ENCODE measurements at places on chromosomes 12 and 14.
A peak's percentile ranks its signal among the peaks of the same experiment; 100 is the strongest.

GRCh38 chr12:111758120-111758561 is 8.6 kb upstream of the ALDH2 start:
- peak; percentile 13 for ATAC-seq

- no peak for ATAC-seq
Measured at GRCh38 chr12:120851944-120852343, 52.2 kb downstream of the SPPL3 start.

DNA sequence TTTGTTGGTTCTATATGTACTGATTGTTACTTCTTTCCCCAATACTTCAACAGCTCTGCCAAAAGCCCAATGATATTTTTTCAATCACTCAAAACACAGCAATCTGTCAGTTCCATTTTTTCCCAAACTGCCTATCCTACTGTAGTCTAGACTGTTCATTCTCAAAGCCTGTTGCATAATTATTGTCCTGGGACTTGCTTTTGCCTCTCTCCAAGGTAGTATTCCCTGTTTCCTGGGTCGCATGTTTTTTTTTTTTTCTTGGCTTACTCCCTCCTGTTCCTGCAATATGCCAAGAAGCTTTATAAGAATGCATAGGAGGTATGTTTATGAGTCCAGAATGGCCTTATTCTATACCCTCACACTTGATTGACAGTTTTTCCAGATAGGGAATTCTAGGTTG is 19.9 kb upstream of the CCNT1 start:
- no peak for ATAC-seq

GRCh38 chr12:55745361-55746173 is 2.6 kb downstream of the GDF11 start:
- no peak for ATAC-seq

DNA sequence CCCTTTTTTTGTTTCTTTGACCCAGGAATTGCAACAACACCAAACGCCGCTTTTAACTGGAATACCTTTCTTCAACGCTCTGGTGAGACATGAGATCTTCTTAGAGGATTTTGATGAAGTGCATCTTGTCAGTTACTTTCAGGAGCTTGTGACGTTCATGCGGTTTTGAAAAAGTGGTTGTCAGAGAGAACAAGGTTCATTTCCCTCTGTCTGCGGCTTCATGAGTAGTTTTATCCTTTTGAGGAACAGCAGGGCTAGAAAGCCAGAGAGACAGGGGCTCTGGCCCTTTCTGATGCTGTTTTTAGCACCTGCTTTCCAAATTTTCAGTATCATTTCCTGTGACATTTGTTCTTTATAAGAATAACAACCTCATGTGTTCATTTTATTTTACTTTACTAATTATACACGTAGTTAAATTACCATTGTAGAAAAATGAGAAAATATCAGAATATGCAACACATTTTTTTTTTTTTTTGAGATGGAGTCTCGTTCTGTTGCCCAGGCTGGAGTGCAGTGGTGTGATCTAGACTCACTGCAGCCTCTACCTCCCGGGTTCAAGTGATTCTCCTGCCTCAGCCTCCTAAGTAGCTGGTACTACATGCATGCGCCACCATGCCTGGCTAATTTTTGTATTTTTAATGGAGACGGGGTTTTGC is 61.8 kb downstream of the GLT1D1 start:
- no peak for ATAC-seq

GRCh38 chr12:104232609-104233280 is 17.2 kb downstream of the TXNRD1 start:
- ATAC-seq, result no peak

GRCh38 chr12:120901818-120902217 is 2.3 kb downstream of the SPPL3 start:
- ATAC-seq, result no peak

- no peak for ATAC-seq
Measured at GRCh38 chr12:6367969-6368892, 7.1 kb downstream of the SCNN1A start.

GRCh38 chr12:45975506-45975905 is 14.9 kb downstream of the SCAF11 start:
- ATAC-seq, result no peak

- no peak for ATAC-seq
Measured at GRCh38 chr14:97848317-97848980, 1051.3 kb downstream of the VRK1 start.

- no peak for ATAC-seq
Measured at GRCh38 chr14:67186789-67187584, 2.3 kb upstream of the GARIN2 start.

GRCh38 chr14:84707830-84708229 is 822.1 kb upstream of the FLRT2 start:
- ATAC-seq, result no peak

DNA sequence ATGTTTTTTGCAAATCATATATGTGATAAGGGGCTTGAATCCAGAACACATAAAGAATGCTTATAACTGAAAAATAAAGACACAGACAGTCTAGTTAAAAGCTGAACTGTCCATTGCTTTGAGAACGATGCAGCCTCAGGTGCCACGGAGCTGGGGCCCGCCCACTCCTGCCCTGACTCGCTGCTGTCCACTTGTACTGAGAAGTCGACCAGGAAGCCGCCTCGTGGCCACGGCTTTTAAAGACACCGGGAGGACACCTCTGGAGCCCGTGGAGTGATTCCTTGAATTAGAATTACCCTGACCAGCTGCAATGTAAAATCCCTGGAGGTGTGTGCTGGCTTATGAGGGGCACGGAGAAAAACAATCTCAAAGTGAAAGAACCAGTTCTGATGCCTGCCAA is 23.9 kb upstream of the TEX22 start:
- ATAC-seq, result no peak

GRCh38 chr12:90490355-90490754 is 464.6 kb downstream of the CCER1 start:
- ATAC-seq, result no peak

DNA sequence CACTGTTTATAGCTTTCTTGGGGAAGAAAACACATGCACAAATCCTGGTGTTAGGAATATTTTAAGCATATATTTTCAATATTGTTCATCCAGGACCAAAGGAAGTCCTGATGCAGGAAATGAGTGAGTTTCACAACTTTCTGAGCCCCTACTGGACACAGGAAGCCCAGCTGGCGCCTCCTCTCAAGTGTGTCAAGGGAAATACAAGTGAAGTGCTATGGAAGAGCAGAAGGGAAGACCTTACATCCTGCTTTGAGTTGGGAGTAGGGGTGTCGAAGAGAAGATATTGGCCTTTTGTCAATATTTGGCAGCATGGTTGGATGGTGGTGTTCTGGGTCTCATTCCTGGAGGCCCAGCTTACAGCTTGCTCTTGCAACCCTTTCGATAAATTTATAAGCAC is 66.1 kb upstream of the ZDHHC17 start:
- no peak for ATAC-seq

- ATAC-seq, result no peak
Measured at GRCh38 chr14:23827100-23827892, 126.3 kb upstream of the DHRS4 start.

- ATAC-seq, result no peak
Measured at GRCh38 chr14:74491956-74492775, 939 bp downstream of the NPC2 start.

DNA sequence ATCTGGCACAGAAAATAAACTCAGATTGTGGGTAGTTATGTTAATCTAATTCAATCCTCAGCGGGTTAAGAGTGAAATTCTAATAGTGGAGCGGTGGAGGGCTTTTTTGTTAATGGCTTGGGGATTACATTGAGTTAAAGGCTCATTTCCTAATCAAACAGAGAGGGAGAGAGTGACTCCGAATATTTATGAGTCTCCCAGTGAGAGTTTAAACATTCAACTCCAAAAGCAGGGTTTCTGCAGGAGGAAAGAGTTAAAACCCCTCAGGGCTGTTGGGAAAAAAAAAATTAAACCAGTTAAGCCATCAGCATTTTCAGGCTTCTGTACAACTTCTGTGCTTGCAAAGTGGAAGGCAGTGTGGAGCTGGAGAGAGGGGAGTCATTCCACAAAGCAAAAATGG is 62.1 kb upstream of the ESRRB start:
- ATAC-seq, result no peak

DNA sequence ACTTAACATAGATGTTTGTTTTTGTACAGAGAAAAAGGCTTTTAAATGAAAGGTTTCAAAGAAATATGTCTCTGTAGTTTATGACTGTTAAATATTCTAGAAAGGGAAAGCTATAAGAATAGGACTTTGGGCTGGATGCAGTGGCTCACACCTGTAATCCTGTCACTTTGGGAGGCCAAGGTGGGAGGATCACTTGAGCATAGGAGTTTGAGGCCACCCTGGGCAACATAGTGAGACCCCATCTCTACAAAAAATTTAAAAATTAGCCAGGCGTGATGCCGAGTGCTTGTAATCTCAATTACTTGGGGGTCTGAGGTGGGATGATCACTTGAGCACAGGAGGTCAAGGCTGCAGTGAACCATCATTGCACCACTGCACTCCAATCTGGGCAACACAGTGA is 11.4 kb downstream of the GPX2 start:
- ATAC-seq, result no peak

DNA sequence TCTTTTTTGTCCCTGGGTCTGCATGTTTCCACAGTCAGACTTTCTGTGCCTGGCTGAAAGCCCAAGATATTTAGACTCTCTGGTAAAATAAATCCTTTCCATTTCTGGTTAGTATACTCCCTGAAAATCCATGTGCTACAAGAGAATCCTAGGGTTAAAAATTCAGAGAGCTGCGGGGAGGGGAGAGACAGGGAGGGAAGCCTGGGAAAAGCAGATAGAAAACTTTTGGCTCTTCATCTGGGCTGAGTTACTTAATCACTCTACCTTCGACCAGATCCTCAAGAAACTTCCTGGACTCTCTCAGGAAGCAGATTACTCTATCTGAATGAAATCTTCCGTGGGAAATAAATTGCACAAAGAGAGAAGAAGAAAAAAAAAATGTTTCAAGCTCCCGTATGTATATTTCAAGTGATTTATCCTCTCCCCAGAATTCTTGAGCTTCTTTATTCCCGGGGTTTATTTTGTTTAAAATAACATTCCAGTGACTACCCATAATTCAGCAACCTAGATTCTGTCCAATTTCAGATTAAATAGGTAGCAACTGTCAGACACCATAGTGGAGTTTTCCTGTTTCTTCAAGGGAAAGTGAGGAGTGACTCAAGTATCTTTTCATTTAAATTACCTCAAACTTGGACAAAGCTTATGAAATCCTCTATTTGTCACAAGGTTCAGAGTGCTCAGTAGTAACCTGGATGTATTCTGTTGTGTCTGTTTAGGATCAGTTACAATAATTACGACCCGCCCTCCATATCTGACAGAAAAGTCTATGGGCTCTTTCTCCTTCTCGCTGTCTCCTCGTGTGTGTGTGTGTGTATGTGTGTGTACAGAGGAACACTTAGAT is 163.7 kb downstream of the MYRFL start:
- ATAC-seq, result peak; percentile 69

DNA sequence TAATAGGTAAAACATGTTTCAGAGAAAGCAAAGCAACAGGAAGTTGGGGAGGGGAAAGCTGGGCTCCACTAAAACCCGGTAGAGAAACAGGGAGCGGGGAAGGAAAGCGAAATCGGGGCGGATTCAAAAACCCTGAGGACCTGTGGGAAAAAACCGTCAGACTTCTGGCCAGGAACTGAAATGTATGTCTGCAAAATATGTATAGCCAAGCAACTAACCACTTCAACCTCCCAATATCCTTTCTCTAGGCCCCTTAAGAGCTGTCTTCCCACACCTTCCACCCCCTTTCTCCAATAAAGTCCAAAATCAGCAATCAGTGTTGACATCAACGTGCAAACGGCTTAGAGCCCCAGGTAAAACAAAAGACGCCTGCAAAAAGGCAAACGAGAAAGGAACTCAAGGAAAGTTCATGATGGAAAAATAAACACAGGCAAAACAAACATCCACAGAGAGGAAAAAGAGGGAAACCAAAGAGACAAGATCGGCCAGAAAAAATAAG is 32.8 kb downstream of the SIX1 start:
- ATAC-seq, result no peak

DNA sequence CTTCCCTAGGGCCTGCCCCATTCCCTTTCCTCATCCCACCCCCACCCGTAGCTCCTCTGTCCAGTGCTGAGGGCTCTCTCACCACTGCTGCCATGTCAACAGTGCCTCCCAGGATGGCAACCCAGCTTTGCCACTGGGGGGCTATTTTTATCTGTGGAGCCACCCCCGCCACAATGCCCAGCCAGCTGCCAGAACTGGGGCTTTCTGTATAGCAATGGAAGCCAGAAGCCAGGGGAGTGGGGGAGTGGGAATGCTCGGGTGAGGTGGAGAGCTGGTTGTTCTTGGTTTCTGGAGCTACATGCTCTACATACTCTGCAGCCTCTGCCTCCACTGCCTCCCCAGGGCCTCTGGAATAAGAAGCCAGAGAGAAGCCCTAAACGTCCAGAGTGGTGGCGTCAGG is 8.9 kb downstream of the PDE1B start:
- ATAC-seq, result no peak

DNA sequence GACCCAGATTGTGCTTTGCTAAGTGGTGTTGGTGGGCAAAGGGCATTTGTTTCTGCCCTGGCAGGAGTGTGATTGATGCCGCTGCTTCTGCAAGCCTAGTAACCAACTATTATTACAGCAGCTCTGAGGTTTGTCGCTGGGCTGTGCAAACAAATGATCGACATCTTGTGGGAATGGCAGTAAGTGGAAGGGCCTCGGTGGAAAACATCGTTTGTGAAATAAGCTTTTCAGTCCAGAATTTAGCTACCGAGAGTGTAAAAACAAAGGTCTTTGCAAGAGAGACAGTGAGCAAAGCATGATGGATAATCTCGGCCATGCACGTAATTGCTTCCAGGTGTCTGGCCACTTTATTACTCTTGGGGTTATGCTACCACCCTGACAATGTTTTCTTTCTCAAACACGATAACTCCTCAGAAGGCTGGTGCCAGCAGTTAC is 397.7 kb upstream of the PRICKLE1 start:
- ATAC-seq, result no peak

GRCh38 chr14:77390188-77390587 is 13.0 kb downstream of the SAMD15 start:
- no peak for ATAC-seq

- ATAC-seq, result no peak
Measured at GRCh38 chr12:55762646-55763045, 19.7 kb downstream of the GDF11 start.

- ATAC-seq, result no peak
Measured at GRCh38 chr12:1872001-1872400, 46.5 kb downstream of the CACNA2D4 start.

Data from gastroesophageal sphincter (tissue), 4 donors.